Forelimb muscle (tissue), 1 donor: ENCODE measurements at places on chromosomes 3 and 15. TPM values are rescaled to one million over a fixed set of nuclear protein-coding genes. Genes with fewer than 3 reads are reported as not detected.

DNA sequence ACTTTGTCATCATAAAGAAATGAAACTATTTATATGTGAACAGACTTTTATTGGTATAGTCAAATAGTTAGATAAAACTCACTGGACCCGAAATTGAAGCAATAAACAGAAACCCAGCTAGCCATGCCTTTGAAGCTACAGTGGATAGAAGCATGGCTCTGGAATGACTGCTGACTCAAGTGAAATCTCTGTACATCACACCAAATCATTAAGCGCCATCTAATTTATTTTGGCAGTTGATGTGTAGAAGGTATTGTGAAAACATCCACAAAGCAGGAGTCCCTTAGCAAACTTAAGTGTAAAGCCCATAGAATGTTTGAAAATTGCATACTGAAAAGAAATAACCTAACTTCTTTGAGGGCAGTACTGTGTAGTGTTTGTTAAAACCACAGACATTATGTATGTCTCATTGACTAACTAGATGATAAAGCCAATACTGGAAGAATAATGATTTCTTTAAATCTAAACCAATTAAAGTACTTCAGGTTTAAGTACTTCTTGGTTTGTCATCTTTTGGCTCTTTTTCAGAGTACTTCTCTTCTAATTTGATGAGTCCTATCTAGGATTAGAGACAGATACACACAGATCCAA lies 42.8 kb upstream of the FBXL22 start:
- no peak for DNase-seq

GRCh38 chr15:63971427-63971805 lies 74.9 kb downstream of the DAPK2 start:
- no peak for DNase-seq

- DNase-seq, result no peak
Observed at GRCh38 chr3:80285388-80285787, 517.6 kb upstream of the ROBO1 start.

- no peak for DNase-seq
Observed at GRCh38 chr3:46914849-46915248, 37.3 kb downstream of the PTH1R start.

GRCh38 chr15:89528757-89529352 lies 32.5 kb upstream of the RHCG start:
- no peak for DNase-seq

DNA sequence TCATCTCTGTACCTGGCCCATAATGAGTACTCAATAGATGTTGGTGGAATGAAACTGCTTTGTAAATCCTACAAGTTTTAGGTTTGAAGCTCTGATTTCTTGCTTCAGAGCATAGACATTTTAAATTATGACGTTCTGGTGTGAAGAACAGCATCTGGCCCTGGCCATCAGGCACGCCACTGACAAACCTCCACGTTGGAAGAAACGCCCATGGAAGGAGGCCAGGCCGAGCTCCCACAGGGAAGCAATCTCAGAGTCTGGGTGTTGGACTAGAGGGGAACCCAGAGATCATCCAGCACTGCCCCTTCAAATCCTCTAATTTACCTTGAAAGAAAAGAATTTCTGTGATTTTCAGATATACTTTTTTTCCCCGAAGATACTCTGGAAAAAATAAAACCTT lies 328.1 kb upstream of the RGMA start:
- DNase-seq, result no peak

DNA sequence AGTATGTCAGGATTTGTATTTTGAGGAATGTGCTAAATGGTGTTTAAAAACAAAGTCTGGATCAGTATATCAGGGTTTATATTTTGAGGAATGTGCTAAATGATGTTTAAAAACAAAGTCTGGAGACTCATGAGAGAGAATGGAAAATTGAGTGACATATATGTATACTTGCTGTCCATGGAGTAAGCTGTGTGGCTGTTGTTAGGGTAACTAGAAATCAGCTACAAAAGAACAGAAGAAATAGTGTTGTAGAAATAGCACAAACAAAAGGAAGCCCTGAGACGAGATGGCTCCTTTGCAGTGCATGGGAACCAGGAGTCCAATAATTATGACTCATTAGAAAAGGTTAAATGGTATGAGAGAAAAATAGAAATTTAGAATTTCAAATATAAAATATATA lies 282.7 kb upstream of the MANF start:
- no peak for DNase-seq

DNA sequence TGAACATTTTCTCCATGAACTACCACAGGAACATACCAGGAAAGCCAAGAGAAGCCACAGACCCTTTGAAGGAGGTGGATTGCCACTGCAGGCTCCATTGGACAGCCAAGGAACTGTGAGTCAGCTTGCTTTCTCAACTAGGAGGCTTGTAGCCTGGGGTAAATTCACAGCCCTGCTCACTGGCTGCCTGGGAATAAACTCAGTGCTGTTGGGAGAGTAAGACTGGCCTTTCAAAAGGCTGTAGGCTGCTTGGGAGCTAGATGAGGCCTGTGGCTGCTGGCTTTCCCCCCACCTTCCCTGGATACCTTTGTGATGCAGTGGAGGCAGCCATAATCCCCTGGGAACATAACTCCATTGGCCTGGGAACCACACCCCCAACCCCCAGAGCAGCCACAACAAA lies 223.5 kb upstream of the RBMS3 start:
- DNase-seq, result no peak

DNA sequence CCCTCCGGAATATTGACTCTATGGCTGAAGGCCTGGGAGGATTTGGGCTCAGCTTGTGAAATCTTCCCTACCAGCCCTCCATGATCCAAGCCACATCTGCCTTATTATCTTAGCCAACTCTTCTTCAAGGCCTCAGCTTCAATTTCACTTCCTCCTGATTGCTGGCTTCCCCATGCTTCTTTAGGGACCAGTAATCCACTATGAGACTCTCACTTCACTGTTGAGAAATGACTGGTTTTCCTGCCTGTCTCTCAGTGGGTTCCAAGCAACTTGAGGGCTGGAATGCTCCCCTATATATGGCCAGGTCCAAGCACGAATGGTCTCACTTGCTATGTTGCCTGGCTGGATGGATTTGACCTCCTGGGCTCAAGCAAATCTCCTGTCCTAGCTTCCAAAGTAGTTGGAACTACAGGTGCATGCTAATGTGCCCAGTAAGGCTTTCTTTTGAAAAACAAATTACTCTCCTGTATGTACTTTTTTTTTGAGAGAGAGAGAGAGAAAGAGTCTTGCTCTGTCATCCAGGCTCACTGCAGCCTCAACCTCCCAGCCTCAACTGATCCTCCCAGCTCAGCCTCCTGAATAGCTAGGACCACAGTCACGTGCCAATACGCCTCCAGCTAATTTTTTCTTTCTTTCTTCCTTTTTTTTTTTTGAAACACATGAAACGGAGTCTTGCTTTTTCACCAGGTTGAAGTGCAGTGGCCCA lies 7.9 kb upstream of the PIK3CB start:
- DNase-seq, result no peak

GRCh38 chr15:52491472-52491871 lies 37.2 kb downstream of the MYO5A start:
- no peak for DNase-seq

Gene CD200R1
- 1.7 TPM for polyA plus RNA-seq

Gene EPHB1
- polyA plus RNA-seq, result 49.5 TPM

Gene STRC
- polyA plus RNA-seq, result 0.90 TPM

Gene ROPN1B
- 0.29 TPM for polyA plus RNA-seq

Gene CSTA
- 0.25 TPM for polyA plus RNA-seq

Gene VEPH1
- polyA plus RNA-seq, result 0.63 TPM
